OCI-LY7 (cell line): ENCODE measurements at places on chromosomes 5 and 9.

DNA sequence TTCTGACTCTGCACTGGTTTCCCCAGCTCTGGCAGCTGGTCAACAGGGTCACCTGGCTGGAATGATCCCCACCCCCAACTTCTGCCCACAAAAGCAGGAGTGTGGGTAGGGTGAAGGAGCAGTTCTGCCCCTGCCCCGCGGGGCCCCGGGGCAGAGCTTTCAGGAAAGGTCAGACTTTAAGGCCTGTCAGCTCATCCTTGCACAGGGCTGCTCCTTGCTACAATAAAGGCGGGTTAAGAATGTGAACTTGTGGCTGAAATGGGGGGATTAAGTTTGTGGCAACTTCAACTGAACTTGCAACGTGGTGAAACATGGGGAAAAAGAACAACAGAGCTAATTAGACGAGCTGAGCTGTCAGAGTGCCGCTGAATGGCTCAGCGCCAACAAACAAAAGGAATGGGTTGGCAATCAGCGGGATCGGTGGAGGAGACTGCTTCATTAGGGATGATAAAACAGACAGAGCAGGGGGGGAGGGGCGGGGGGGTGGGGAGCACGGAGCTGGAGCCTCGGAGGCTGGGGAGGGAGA, 50.8 kb downstream of the CRB2 start:
- DNase-seq = no peak

DNA sequence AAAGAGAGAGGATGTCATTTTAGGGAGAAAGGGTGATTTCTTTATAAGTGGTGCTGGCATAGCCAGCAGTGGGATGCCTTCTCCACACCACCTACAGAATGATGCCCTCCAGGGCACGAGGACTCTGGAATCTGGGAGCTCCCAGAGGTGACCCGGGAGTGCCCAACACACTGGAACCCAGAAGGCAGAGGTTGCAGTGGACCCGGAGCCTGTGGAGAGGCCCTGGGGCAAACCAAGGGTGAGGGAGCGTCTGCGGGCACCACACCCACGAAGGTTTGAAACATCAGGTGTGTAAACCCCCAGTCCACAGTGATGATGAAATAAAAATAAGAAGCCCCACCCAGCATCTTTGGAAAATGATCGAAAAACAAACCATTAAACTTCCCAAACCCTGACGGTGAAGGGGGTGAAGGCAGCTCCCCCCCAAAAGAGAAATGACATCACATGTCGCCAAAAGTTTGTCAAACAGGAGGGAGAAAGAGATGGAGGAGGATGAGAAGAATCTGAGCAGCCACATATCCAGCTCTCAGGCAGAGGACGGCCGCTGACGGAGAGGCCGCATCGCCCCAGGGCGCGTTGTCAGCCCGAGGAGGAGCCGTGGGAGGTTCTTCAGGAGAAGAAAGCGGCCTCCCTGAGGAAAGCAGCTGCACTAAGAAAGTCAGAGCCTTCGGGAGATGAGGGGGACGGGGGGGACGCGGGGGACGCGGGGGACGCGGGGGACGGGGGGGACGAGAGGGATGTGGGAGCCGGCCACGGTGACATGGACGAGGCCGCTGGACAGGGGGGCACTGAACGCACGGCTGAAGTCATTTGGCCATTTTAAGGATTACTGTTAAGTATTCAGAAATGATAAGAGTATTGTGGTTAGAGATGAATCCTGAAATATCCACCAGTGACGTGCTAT, 43.1 kb upstream of the NSMF start:
- DNase-seq = no peak

DNA sequence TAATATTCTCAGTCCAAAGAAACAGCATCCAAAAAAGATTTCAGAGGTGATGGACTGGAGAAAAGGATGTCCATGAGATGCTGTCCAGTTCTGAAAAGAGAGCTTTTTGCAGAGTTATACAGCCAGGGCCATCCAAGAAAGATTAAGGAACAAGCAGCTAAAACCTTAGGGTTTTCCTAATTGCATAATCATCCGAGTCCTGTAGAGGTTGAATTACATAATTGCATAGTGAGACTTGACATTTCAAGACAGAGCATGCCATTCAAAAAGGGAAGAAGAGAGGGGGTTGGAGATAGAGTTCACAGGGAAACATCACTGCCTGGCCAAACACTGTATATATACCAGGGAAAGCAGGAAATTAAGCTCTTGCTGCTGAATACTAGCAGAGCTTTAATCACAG, 1729.2 kb upstream of the WWC1 start:
- DNase-seq = no peak

GRCh38 chr5:9644630-9645029, 14.5 kb upstream of the TAS2R1 start:
- no peak for DNase-seq

DNA sequence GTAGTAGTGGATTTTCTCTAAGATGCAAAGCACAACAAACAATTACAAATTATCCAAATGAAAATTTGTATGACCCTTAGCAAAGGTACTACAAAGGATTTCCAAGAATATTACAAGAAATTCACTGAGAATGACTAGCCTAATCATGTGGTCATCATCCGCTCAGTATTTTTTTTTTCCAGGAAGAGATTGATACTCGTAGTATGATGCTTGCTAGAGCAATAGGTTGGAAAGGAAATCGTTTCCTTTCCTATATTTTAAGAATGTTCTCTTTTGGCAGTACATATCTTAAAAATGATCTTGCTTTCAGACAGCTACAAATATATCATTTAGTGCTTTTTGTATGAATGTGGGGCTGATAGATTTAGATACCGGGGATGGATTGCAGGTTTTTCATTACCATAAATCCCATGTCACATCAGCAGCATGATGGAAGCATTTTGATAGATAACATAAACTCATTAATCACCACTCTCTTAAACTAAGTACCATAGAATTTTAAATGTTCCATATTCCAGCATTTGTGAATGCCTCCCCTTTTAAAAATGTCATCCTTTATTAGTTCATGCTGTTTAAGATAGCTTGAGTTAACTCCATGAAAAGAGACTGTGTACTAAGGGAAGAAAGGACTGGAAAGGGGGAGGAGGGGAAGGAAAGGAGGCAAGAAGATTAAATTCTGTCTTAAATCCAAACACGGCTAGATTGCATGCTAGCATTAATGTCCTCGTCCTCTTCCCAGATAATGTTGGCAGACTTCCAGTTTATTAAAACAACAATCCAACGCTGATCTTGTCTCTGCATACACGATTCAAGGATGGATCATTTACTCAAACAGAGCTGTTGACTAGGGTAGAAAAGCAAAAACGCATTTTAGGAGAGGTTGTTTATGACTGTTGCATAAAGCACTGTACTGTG, 311.7 kb upstream of the ZNF608 start:
- DNase-seq = no peak

- no peak for DNase-seq
These were observed 177.1 kb upstream of the PCSK5 start for GRCh38 chr9:75713335-75713734.

- no peak for DNase-seq
These were observed 421.6 kb upstream of the SGCD start for GRCh38 chr5:155905364-155905763.

GRCh38 chr9:132846109-132846917, 31.8 kb downstream of the AK8 start:
- DNase-seq = no peak

GRCh38 chr5:123154886-123155445, 65.9 kb downstream of the PRDM6 start:
- DNase-seq = no peak
